ENCODE measurements at places on chromosomes 5 and 9.
A peak's percentile ranks its signal among the peaks of the same experiment; 100 is the strongest.

DNA sequence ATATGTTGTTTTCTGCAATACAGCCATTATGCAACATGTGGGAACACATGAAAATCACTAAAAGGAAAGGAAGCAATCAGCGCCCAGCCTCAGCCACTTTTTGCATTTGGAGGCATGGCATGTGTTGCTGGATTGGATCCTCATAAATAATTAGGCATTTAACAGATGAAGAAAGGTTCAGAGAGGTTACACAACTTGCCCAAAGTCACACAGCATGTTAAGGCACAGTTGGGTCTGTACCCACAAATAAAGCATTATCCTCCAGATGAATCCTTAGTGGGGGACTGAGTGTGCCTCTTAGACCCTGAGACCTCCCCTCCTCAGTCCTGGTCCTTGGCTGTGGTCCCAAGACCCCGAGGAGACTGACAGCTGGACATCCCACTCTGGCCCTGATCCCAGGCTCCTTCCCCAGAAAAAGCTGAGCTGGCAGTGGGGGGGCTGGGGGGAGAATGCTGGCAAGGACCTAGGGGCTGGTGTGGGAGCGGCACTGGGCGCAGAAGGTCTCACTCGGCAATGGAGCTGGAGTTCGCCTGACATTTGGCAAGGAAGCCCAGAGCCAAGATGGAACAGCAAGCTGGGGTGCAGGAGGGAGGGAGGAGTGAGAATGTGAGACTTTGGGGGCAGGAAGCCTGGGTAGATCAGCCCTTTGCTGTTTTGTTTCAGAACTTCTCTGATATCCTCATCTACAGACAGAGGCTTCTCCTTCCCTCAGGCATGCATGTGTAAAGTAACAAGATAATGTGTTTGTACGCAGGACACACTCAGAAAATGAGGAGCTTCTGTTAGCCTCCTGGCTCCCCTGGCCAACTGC lies 6.9 kb upstream of the AKNA start:
- DNase-seq = no peak

DNA sequence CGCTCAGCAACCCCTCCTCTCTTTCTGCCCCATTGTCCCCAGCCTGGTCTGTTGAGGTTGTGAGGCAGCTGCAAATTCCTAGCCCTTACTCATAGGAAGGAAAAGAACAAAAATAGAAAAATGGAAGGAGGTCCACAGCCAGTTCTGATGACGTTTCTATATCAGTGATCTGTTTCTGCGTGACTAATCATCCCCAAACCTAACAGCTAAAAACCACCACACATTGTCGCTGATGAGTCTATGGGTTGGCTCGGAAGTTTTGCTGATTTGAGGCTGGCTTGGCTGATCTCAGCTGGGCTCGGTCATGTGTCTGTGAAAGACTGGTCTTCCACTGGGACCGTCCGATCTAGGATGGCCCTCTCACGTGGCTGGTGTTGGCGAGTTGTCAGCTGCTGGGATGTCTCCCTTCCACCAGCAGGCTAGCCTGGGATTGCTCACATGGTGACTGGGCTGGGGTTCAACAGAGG lies 200.6 kb upstream of the ZNF618 start:
- peak; percentile 99 for DNase-seq

- peak; percentile 89 for DNase-seq
Observed at GRCh38 chr5:172716796-172717313, 54.1 kb downstream of the DUSP1 start.

DNA sequence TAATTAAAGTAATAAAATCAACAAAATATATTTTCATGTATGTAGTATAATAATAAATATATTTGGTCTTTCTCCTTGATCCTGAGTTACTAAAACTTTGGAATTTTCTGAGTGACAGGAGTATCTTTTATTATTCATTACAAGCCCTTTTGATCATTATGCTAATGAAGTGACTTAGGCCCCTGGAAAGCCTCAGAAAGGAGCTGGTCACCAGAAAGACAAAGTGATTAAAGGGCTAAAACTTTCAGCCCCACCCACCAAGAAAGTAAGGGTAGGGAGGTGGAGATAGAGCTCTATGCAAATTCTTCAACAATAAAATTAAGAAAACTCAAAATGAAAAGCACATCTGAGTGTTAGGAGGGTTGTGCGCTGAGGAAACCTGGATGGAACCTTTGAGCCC lies 27.5 kb downstream of the UBQLN1 start:
- DNase-seq = no peak

DNA sequence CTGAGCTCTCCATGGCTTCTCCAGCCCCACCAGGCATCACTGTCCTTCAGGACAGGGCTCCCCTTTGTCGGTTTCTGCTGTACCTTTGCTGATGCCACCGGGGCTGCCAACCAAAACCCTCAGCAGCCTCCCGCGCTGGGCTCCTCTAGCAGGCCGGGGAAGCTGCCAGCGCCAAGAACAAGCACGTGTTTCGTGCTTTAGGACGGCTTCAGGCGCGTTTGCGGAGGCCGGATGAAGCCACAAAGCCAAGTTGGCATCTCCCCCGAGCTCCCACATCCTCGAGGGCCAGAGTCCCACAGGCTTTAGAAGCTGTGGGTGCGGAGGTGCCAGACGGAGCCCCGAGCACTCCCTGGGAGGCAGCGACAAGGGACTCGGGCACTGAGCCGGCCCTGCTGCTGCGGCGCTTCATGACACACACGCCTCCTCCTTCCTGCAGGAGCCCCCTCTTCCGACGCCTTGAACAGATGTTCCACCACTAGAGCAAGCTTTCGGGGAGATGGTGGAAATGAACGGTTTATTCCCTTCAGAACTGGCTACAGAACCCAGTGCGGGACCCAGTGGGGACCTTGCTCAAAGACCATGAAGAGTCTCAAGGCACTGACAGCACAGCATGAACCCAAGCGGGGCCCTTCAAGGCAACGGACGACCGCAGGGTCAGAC lies 36.7 kb downstream of the SARDH start:
- no peak for DNase-seq
